ENCODE measurements at places on chromosomes 12 and 14. TPM values are rescaled to one million over a fixed set of nuclear protein-coding genes. Genes with fewer than 3 reads are reported as not detected.
A peak's percentile ranks its signal among the peaks of the same experiment; 100 is the strongest.

DNA sequence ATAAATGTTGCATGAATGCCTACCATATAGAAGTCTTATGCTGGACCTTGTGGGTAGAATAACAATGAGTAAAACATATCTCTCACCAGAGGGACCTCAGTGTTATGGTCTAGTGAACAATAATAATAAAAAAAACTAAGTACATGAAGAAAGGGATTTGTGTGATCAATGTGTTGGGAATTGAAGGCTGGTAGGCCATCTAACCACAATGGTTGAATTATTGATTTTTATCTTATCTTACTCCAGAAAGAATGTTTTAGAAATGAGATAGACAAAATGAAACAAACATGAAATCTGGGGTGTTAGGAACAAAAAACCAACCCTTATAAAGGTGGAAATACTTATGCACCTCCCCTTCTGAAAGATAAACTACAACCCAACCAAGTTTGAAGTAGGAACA, 243.9 kb upstream of the LRIG3 start:
- DNase-seq, result no peak

- DNase-seq, result no peak
Observed at GRCh38 chr12:63930971-63931370, 86.5 kb downstream of the SRGAP1 start.

GRCh38 chr12:46391630-46392029, 19.1 kb upstream of the SLC38A2 start:
- no peak for DNase-seq

DNA sequence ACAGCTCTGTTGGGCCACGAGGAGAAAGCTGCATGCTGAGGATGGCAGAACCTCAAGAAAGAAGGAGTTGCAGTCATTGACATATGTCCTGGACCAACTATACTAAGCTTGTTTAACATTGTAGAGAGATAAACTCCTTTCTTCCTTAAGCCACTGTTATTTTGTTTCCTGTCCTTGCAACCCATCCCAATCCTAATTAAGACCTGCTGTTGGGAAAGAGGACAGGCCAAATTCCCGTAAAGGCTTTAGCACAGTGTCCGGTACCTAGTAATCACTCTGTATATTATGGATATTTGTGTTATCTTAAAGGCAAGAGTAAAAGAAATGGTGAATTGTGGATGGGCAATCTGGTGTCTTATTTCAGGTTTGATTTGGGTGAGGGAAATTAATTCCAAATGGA, 53.5 kb upstream of the WSCD2 start:
- DNase-seq, result no peak

DNA sequence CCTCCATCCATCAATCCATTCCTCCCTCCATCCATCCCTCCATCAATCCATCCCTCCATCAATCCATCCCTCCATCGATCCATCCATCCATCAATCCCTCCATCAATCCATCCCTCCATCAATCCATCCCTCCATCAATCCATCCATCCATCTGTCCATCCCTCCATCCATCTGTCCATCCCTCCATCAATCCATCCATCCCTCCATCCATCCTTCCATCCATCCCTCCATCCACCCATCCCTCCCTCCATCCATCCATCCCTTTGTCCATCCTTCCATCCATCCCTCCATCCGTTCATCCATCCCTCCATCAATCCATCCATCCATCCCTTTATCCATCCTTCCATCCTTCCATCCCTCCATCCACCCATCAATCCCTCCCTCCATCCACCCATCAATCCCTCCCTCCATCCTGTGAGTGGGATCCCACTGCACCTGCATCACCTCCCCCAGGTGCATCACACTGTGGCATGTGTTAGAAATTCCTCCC, 338.1 kb upstream of the SFSWAP start:
- no peak for DNase-seq

DNA sequence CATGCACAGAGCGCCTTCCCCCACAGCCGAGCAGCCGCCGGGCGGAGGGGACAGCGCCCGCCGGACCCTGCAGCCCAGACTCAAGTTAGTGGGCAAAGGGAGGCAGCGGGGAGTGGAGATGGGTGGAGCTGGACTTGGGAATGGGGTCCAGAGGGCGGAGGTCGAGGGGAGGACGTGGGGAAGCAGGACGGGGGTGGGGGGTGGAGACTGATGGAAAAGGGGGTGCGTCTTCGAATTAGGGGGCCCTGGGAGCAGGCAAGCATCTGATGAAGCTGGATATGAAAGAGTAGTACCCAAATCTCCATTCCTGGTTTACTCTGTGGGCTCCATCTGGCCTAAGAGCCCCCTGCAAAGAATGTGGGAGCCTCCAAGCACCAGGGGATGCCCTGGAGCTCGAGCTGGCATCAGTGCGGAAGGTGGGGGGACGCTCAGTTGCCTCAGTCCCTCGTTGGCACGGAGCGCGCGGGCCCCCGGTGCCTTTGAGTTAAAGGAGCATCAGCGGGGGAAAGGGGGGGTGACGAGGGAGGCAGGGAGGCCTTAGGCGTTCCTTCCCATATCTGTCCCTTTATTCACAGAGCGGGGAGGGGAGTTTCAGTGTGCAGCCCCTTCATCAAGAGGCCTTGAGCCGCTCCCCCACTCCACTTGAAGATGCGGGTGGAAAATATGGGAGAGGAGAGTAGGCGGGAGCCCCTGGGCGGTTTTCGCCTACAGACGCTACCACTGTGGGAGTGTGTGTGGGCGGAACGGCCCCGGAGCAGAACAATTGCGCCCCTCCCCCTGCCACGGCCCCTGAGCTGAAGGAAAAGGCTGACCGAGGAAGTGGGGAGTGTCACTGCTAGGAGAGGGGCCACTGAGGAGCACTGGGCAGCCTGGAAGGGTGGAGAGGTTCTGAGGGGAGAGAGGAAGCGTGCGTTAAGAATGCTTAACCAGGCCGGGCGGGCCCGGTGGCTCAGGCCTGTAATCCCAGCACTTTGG, 644 bp downstream of the NAB2 start:
- peak; percentile 75 for DNase-seq

DNA sequence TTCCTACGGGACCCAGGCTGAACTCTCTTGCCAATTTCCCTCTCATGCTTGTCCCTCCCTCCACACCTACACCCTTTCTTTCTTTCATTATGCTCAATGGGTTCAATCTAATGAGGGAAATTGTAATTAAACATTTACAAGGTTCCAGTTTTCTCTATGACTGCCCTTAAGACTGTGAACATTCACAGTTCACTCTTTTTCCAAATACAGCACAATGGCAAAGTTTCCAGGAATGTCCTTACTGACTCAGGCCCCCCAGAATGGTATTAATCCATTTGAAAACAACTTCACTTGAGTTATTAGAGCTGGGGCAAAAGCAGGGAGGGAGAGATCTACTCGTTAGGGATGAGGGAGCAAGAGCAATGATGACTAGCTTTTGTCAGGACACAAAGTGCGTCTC, 892.1 kb downstream of the NRXN3 start:
- no peak for DNase-seq

Gene LRTM2
- polyA plus RNA-seq, result 0.31 TPM

- DNase-seq, result no peak
Observed at GRCh38 chr12:113082486-113083148, 26.1 kb downstream of the DTX1 start.

Gene COX14
- polyA plus RNA-seq, result 39.0 TPM
